ENCODE measurements at places on chromosomes 5 and 9. TPM values are rescaled to one million over a fixed set of nuclear protein-coding genes. Genes with fewer than 3 reads are reported as not detected.

The LCN2 gene
- 3.3 TPM for total RNA-seq

The FOXD4 gene
- total RNA-seq: 0.37 TPM

The C9orf153 gene
- total RNA-seq: not detected

The HSPB3 gene
- not detected for total RNA-seq

The FOXD4L3 gene
- not detected for total RNA-seq

The ATG12 gene
- total RNA-seq: 51.0 TPM

The HMCN2 gene
- total RNA-seq: 0.04 TPM

The SPINK13 gene
- not detected for total RNA-seq

The TRAF1 gene
- 8.1 TPM for total RNA-seq
